Esophagus squamous epithelium (tissue), 5 donors: ENCODE measurements at places on chromosomes 2 and 18. TPM values are rescaled to one million over a fixed set of nuclear protein-coding genes. Genes with fewer than 3 reads are reported as not detected.

DNA sequence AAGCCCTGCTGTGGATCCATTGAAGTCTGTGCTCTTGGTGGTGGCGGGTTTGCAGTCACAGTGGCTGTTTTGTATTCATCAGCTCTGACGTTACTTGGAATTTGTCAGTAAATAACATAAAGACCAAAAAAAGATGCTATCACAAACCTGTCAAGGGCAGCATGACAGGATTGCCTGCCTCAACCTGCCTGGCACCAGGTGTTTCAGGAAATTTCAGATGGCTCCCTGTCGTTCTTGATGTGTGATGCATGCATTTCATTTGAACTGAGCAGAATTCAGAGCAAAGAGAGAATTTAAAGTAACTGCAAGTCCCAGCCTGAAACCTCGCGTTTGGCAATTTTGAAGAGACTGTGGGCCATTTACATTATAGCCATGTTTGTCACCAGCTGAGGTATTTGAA, 50.3 kb upstream of the EPC2 start:
- no peak for DNase-seq

DNA sequence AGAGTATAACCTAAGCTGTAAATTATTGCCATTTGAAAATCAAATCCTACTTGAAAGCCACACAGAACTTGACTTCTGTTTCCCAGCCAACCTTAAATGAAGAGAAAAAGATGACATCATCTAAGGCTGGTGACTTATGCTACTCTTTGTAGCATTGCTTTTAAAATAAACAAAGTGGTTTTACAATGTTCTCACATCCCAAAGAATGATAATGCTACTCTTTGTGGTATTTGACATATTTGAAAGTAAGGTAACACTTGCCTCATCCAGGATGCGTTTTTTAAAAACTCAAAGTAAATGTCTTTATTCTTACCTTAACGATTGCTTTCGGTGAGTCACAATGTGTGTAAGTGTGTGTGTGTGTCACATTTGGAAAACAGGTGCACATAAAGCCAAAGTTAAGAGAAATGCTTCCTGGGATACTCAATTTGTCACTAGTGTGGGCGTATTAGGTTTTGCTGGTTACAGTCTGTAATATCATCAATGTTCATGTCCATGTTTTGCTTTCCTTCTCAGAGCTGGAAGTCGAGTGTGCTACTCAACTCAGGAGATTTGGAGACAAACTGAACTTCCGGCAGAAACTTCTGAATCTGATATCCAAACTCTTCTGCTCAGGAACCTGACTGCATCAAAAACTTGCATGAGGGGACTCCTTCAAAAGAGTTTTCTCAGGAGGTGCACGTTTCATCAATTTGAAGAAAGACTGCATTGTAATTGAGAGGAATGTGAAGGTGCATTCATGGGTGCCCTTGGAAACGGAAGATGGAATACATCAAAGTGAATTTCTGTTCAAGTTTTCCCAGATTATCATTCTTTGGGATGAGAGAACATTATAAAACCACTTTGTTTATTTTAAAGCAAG, 2.6 kb downstream of the PMAIP1 start:
- no peak for DNase-seq

- no peak for DNase-seq
Observed at GRCh38 chr2:134490559-134490958, 228.2 kb downstream of the TMEM163 start.

- DNase-seq: no peak
Observed at GRCh38 chr2:125581557-125581956, 1074.4 kb upstream of the GYPC start.

DNA sequence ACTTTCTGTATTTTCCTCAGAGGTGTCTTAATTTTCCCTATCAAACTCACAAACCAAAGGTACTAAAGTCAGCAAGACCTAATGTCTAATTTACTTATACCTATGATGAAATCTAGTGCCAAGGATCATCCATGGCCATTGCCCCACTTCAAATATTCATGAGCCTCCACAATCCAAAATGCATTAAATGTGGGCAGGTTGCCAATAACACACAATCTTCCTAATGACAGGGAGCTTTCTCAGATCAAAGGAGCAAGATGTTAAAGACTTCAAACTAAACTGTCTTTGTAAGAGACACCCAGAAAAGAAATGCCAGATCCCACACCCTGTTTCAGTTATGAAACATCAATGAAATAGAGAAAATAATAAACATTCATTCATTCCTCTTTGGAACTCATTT, 143.2 kb downstream of the TMEFF2 start:
- DNase-seq: no peak

GRCh38 chr2:213806125-213806726, 522.0 kb downstream of the SPAG16 start:
- DNase-seq: no peak

DNA sequence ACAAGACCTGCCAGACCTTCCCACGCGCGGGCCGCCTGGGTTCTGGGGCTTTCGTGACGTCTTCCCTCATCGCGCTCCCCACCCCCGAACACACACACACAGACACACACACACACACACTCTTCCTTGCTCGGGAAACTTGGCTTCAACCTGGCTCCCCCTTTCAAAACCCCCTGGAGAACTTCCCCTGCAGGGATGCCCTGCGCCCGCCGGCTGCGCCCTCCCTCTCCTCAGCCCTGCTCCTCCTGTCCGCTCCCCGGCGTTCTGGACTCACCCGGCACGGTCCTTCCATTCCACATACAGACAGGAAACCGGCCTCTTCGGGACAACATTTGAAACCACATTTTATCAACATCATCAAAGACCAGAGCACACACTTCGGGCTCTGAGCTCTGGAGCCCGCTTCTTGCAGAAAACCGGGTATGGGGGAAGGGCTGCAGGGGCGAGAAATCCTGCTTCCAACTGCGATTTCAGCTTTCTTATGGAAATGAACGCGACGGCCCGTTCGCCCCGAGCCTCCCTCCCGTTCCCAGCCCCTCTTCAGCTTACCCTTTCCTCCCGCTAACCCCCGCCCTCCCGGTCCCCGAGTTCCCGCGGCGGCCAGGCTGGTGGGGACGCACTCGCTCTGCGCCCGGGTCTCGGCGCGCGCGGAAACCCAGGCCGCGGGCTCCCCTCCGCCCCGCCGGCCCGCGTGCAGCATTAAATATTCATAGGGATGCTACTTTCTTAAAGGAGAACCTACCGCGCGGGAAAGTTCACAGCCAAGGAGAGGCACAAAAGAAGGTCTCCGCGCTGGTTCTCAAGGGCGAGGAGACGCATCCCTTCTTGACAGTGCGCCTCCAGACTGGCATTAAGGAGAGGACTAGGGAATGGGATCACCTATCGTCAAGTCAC, 18.3 kb downstream of the POU3F3 start:
- no peak for DNase-seq

DNA sequence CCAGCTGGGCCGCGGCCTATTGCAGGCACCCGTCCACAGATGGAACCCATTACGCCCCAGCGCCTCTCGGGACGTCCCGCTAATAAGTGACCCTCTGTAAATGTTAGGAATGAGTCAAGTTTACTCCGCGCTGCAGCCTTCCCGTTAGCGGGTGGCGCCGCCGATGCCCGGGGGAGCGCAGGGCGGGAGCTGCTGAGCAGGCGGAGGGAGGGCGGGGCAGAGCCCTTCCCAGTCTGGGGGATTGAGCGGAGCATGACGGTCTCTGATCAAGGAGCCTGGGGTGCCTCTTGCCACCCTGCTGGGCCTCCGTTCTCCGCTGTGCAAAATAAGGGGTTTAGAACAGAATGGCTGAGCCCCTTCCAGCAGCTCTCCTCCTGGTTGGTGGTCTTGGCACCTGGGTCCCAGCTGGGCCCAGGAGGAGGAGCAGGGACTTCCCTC, 10.5 kb downstream of the CROCC2 start:
- DNase-seq: no peak

- DNase-seq: no peak
Observed at GRCh38 chr2:177289824-177290628, 25.5 kb upstream of the NFE2L2 start.

The TTN gene
- 0.19 TPM for total RNA-seq

The TSPYL6 gene
- not detected for total RNA-seq

The OTX1 gene
- total RNA-seq: 0.85 TPM

The TUBA4A gene
- total RNA-seq: 104 TPM

The AFF3 gene
- total RNA-seq: 4.9 TPM

The GPR39 gene
- total RNA-seq: 0.76 TPM

The TCF23 gene
- total RNA-seq: not detected

The ERFE gene
- not detected for total RNA-seq

The PSMA8 gene
- total RNA-seq: not detected
